GM10248 (cell line): ENCODE measurements at places on chromosomes 2 and 18.

DNA sequence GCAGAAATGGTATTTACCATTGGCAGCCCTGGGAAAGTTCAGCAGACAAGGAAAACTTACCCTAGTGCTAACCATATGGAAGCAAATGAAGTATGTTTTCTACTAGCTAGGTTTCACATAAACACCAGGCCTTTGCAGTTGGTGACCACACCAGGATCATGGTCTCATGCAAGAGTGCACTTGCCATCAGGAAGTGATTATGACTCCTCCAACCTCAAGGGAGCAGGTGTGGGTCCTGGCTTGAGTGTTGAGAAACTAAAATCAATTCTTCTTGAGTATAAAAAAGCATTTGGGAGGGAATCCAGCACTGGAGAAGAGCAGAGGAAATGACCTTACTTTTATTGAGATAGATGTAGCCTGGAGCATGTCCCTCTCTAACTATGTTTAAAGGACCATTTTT, 56.8 kb upstream of the SPAG16 start:
- DNase-seq = no peak

GRCh38 chr2:40451918-40452605, at the start of gene SLC8A1:
TSS of gene SLC8A1 (minus strand) at chr2:40452090.
- peak; percentile 20 for DNase-seq

GRCh38 chr2:112474844-112475486, 7.0 kb upstream of the TTL start:
- DNase-seq = no peak

DNA sequence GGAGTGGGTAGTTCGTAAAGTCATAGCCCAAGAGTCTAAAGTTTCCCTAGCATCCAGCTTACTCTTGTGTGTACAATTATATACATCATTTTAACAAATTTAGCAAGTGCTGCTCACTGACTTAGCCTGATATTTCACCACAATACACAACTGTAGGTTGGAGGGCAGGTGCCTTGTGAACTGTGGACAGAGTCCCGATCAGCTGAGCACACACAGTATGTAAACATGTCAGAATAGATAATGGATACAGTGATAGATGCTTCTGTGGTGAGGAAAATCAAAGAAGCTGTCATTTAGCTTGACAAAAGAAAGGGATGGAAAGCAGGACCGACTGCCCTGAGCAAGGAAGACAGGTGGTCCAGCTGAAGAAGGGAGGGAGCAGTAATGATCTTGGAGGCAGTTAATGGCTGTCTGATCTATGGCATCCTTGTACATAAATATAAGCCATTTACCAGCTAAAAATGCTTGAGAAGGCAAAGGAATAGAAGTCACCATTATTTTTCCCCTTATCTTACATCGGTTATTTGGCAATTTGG, 372.8 kb upstream of the UBE2E3 start:
- no peak for DNase-seq

GRCh38 chr2:222976521-222977061, 75.4 kb upstream of the KCNE4 start:
- no peak for DNase-seq

- DNase-seq = no peak
These were observed 18.9 kb downstream of the TET3 start for GRCh38 chr2:74003494-74004211.

DNA sequence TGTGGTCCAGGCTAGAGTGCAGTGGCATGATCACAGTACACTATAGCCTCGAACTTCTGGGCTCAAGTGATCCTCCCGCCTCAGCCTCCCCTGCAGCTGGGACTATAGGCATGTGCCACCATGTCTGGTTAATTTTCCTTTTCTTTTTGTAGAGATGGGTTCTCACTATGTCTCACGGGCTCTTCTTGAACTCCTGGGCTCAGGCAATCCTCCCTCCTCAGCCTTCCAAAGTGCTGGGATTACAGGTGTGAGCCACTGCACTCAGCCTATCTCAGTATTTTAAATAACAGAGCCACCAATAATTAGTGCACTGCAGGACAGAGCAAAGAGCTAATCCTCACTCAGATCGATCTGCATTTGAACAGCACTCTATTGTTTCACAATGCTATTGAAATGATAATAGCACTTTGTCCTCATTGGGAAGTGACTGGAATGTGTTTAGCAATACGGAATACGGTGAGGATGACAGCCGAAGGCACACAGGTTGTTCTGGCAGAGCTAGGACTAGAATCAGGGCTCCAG, 335.9 kb downstream of the DLGAP1 start:
- no peak for DNase-seq

DNA sequence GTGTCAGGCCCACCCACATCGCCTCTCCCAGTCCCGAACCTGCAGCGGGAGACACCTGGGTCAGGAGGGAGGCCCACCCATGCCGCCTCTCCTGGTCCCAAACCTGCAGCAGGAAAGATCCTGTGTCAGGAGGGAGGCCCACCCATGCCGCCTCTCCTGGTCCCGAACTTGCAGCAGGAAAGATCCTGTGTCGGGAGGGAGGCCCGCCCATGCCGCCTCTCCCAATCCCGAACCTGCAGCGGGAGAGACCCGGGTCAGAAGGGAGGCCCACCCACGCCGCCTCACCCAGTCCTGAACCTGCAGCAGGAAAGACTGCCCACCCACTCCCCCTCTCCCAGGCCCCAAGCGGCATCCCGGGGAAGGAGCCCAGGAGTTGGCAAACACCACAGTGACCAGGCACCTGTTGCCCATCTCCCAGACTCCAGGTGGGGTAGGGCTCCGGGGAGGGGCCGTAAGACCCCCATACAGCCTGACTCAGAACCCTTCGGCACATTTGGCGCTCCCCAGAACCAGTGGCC, 7.8 kb downstream of the SLC66A2 start:
- DNase-seq = no peak

DNA sequence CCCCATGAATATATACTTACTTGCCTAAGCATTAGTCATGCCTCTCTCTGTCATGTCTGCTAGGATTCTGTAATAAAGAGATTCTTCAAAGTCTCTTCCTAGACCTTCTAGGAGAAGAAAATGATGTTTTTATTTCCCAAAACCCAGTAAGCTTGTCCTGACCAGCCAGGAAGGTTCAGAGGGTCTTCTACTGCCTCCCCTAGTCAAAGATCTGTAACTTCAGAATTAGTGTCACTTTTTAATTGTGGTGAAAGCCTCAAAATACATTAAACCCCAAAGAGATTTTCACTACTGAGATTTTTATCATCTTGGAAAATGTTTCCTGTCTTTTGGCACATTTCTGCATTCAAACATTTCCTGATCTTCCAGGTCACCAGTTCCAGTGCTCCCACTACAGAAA, 232.9 kb upstream of the STK17B start:
- DNase-seq = no peak

DNA sequence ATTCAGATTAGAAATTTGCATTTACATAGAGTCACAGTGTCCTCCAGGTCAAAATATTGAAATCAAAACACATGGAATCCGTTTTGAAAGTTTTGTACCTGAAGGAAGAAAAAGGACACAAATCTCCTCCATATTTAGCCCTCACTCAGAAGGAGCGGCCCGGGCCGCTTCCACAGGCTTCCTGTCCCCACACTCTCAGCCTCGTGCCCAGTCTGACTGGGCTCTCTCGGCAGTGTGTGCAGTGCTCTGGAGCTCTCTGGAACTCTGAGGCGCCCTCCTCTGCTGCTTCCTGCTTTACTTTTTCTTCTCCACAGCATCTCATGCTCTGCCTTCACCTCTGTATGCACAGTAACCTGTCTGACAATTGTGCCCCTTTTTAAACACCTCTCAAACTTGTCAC, 22.2 kb upstream of the ZFP36L2 start:
- no peak for DNase-seq

DNA sequence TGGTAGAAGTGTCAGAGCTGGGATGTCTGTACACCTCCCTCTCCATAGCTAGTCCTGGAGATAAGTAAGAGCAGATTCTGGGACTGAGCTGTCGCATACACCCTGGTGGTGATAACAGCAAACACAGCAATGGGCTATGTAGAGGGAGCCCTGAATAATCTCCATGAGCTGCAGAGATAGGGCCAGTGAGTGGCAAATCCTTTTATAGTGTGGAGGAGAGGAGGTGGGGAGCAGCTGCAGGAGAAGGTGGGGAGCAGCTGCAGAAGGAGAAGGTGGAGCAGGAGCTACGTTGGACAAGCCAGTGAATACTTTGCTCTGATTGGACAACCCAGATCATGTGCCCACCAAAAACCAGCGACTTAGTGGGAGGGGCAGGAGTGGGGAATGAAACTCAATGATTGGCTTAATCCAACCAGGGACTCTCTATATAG, 85.5 kb downstream of the TMEM247 start:
- DNase-seq = no peak

DNA sequence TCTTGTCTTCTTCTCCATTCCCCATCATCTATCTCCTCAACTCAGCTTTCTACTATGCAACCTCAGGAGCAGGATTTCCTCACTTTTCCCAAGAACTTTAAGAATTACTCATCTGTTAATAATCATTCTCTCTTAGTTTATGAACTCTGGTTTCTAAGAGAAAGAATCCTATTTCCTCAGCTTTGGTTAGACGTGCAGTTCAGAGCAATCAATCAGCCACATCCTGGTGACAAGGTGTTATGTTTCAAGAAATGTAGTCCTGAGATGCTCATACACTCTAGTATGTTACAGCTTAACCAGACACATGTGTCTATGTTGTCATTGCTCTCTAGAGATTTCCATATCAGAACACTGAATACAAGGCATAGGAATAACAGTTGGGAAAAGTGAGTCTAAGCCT, 277.9 kb downstream of the MBD2 start:
- no peak for DNase-seq

DNA sequence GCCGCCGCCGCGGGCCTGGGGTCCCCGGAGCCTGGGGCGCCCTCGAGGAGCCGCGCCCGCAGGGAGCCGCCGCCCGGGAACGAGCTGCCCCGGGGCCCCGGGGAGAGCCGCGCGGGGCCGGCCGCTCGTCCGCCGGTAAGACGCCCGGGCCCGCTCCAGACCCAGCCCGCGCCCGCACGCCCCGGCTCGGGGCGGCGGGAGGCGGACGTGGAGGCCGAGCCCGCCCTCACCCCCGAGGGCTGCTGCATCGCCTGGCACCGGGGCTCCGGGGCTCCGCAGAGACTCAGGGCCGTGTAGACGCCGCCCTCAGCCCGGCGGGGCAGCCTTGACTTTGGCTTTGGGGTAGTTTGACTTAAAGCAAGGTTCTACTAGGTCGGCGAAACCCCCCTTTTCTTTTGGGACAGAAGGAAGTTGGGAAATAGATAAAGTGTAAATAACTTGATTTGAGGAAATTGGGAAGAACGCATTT, 335 bp downstream of the ERFE start:
- no peak for DNase-seq

GRCh38 chr18:45835057-45835636, 9.7 kb downstream of the SIGLEC15 start:
- DNase-seq = no peak

GRCh38 chr2:200310545-200310971, 4.1 kb downstream of the SPATS2L start:
- no peak for DNase-seq

- DNase-seq = no peak
These were observed 667.6 kb upstream of the ACVR2A start for GRCh38 chr2:147177071-147177857.

DNA sequence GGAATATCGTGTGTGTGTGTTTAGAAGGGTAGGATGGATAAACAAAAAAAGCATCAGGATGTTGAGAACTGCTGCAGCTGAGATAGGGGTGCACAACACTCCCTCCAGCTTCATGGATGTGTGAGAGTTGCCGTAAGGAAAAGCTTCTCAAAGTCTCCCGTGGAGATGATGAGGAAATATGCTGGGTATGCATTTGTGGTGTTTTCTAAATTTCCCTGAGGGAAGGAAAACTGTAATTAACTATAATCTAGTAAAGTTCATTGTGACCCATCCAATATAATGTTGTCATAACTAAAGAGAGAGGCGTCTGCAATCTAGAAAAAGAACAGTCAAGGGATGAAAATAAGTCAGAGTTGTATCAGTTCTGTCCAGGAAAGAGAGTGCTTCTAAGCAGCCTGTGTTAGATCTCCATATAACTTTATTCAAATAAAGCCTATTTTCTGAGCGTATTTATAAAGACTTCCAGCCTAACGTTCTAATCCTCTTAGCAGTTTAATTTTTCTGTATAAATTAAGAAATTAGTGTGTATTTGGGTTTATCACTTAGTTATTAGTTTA, 7.3 kb upstream of the LMAN2L start:
- DNase-seq = no peak

GRCh38 chr2:95010718-95011117, 14.8 kb upstream of the MAL start:
- no peak for DNase-seq

DNA sequence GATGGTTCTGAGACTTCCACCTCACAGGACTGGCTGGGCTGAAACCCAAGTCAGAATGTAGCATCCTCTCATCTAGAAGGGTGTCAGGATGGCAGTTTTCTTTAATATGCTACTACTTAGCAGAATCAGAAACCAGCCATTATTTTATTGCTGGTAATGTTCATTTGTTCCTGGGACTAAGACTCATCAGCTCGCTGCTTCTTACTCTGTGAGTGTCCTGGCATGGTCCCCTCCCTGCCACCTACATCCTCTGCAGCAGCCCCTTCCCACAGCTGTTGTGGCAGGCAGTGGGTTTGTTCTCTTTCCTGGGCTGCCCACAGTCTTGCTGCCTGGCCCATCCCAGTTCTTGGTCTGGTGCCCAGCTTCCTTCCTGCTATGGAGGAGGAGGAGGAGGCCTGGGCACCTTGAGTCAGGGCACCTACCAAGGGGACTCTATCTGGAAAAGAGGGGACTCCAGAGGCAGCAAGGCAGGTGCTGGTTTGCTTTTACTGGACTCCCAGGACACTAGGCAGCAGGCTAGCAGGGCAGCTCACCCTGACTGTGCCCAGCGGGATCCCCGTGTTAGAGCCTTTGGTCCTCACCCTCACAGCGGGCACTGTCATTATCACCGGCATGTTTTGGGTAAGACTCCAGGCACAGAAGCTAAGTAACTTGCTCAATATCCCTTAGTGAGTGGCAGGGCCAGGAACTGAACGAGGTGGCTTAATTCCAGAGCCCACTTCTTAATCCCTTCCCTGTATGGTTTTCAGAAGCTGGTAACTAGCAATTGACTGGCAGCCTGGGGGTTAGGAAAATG, 62.1 kb downstream of the LRRFIP1 start:
- no peak for DNase-seq

DNA sequence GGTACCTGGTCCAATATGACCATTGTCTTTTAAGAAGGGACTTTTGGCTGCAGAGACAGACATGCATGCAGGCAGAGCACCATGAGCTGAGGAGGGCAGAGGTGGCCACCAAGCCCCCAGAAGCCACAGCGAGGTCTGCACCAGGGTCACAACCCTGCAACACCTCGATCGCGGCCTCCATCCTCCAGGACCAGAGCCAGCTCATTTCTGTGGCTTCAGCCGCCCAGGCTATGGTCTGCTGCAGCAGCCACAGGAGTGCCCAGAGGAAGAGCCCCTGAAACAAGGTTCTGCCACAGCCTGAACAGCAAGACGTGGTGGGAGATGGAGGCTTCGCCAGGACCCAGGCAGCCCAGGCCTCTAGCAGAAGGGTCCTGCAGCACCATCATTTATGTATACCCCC, 53.9 kb downstream of the ANKMY1 start:
- no peak for DNase-seq

DNA sequence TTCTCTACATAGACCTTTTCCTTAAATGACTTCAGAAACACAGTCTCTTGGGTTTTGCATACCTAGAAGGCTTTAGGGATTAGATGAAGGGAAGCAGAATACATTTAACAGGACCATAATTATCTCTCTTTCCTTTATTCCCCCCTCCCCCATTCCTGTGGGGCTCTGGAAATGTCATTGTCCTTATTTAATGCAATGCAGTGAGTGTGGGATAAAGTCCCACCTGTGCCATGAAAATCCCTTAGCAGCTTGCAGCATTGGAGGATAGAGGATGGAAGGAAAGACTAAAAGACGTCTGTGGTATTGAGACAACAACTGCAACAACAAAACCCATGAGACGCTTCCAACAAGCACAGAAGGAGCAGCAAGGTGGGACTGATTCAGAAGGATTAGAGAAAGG, 117.8 kb upstream of the DCC start:
- DNase-seq = no peak

GRCh38 chr2:232365621-232366321, 12.8 kb upstream of the ALPP start:
- no peak for DNase-seq
